Posterior vena cava (tissue), 2 donors: ENCODE measurements at places on chromosomes 16 and 17.
A peak's percentile ranks its signal among the peaks of the same experiment; 100 is the strongest.

- no peak for DNase-seq
Observed at GRCh38 chr16:48611329-48612137, 1.6 kb upstream of the N4BP1 start.

- DNase-seq = no peak
Observed at GRCh38 chr17:7651097-7651664, 455 bp downstream of the ATP1B2 start.

DNA sequence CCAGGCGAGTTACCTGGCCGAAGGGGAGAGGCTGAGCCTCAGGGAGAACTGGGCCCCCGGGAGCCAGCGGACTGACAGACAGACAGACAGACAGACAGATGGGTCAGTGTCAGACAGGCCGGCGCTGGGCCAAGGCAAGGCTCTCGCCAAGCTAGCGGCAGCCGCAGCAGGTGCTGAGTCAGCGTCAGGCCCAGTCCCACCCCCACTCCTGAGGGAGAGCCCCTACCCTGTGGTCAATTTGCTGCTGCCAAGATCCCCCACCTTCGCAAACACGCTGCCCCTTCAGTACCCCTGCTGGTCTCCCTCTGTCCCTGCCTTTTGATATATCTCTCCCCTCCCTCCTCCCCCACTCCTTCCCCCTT lies 1.5 kb downstream of the FGF11 start:
- DNase-seq = no peak

- DNase-seq = no peak
Observed at GRCh38 chr16:60748366-60748765, 1287.9 kb downstream of the CDH8 start.

DNA sequence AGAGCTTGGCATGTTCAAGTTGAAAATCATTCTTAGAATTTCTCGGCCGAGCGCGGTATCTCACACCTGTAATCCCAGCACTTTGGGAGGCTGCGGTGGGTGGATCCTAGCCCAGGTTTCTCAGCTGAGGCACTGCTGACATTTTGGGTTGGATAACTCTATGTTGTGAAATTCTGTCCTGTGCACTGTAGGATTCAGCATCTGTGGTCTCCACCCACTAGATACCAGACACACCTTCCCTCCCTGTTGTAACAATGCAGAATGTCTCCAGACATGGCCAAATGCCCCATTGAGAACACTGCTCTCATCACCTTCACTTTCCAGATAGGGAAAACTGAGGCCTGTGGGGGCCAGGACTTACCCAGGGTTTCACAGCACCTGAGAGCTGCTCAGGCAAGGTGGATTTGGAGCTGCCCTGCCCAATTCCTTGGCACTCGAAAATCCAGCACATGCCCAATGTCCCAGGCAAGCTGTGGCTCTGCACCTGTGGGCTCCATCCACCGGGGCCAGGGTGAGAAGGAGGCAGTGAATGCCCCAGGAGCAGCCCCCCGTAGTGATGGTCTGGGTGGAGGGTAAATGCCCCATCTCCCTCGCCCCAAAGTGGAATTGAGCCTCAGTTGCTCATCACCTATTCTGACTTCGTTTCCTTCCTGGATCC lies 20.2 kb upstream of the TVP23A start:
- no peak for DNase-seq

DNA sequence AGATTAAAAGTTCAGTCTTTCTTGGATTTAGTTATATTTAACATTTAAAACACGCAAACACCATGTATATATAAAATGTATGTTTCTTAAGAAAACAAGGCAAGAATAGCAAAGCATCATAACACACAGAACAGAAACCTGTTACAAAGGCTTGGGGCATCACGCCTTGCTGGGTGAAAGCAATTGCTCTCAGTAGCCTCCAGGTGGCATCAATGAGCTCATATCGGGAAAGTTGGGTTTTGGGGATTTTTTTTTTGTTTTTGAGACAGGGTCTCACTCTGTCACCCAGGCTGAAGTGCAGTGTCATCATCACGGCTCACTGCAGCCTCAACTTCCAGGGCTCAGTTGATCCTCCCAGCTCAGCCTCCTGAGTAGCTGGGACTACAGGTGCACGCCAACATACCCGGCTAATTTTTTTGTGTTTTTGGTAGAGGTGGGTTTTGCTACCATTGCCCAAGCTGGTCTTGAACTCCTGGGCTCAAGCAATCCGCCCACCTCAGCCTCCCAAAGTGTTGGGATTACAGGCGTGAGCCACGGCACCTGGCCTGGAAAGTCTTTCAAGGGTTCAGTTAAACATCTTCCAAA lies 56.9 kb downstream of the CYB5D2 start:
- DNase-seq = no peak

DNA sequence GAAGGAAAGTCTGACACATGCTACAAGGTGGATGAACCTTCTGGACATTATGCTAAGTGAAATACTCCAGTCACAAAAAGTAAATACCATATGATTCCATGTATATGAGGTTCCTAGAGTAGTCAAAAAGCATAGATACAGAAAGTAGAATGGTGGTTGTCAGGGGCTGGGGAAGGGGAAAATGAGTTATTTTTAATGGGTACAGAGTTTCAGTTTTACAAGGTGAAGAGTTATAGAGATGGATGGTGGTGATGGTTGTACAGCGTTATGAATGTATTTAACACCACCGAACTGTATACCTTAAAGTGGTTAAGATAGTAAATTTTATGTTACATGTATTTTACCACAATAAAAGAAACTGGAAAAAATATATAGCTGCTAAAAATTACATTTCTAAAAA lies 17.9 kb downstream of the RAD51D start:
- DNase-seq = no peak

DNA sequence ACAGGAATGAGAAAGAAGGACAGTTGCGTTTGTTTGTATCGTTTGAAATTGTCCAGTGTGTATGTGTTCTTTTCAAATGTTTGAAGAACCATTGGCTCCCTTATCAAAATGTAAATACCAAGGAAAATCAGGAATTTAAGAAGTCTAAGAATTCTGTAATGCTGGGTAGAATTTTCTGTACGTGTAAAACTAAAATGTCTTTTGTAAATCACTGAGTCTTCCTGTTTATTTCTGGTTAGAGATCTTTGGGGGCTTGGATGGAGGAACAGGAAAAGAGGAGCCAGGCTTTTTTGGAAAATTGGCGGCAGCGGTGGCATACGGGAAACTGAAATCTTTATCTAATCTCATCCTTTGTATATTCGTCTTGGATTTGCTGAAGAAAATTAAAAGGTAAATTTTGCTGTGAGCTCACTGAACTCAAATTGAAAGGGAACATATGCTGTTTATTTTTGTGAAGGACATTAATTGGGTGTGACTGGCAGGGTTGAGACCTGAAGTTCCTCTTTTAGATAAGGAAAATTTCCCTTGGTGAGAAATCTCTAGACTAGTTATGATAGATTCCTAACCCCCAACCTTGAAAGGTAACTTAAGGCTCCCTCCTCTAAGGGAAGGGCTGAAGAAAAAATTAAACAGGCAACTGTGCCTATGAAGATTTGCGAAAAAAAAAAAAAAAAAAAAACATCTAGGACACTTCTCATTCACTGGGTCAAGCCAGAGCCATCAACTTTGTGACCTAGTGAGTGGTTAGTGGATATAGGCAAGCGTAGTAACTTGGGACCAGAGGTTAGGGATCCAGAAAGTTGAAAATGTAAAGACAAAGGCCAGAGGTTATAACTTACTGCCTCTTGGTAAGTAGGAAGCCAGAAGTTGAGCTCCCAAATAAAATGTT lies 10.8 kb downstream of the TAT start:
- DNase-seq = no peak

DNA sequence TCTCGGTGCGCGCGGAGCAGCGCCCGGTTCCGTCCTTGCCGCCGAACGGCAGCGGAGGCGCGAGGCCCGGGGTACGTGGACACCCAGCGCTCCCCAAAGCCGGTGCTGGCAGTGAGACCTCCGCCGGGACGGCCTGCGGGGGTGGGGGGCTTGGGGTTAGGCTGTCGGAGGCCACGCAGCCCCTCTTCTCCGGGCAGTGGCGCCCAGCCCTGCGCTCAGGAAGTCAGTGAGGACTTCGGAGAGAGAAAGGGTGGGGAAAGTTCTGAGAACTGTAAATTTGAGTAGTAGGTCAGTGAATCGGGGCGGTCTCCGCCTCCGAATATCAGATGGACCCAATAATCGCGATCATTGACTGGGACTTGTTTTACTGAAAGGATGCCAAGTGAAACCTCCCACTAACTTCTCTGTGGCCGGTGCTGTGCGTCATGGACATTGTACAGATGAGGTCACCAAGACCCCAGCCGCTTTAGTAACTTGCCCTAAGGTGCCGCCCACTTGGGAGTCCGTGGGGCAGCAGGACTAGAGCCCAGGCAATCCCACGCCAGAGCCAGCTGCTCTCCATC lies 468 bp downstream of the IL4R start:
- DNase-seq = peak; percentile 93

DNA sequence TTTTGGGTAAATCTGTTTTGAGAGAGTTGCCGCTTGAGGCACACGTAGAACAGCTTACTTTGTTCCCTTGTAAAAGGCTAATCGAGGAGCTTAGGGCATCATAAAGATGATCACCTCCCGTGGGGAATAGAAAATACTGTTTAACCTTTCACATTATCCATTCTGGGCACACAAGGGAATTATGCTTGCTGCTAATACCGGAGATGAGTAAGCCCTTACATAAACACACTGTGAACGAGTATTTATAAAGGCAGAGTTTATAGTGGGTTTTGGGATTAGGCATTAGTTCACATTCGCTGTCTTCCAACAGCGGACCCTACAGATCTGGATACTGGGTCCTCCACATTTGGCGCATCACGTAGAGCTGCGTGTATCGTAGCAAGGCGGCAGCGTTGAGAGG lies 51.2 kb upstream of the CNTNAP4 start:
- no peak for DNase-seq

GRCh38 chr16:74033441-74033995 lies 263.1 kb upstream of the PSMD7 start:
- no peak for DNase-seq

DNA sequence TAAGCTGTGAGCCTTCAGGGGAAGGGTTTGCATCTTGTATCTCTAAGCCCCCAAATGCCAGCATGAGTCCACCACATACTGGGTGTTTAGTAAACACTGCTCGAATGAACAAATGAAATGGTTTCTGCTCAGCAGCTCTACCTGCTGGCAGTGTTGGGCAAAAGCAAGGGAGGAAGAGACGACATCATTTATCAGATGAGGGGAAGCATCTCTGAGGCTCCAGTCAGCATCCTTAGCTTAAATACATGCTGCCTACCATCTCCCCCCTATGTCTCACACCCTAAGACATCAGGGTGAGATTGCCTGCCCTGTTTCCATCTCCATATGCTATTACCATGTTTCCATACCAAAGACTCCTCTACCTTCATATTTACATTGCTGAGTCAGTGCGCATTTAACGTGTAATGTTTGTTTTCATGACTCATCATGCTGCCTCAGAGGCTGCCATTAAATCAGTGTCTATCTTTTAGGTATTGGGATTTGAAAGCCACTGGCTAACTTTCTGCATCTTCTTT lies 379.8 kb downstream of the UTP18 start:
- DNase-seq = no peak

- DNase-seq = no peak
Observed at GRCh38 chr16:23869052-23869451, 33.3 kb downstream of the PRKCB start.

DNA sequence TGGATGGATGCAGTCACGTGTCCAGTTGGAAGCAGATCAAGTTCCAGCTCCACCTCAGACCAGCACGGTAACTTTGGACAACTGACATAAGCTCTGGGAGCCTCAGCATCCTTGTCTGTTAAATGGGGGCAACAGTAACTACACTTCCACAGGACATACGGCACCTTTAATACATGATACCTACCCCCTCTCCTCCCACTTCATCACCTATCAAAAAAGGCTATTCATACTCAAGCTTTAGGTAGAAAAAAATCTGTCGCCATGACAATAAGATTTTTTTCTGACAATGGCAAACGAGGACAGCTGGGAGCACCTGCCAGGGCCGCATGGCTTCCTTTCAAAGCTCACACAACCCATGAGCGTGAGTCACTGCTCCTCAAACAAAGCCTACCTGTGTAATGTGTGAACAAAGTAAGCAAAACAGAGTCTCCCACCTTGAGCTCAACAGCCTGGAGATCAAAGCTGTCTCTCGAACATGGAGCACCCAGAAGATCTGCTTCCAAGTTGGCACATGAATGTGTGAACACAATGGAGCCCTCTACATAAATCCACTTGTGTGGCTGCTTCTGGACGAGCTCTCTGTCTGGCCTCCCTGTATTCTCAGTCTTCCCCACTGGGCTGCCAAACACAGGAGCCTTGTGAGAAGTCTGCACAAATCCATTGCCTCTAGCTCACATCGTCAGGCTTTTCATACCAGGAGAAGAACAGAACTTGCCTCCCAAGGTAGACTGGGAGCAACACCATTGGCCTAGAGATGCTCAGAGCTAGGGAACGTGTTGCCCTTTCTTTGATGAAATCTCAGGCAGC lies 459.7 kb downstream of the SOX9 start:
- no peak for DNase-seq

DNA sequence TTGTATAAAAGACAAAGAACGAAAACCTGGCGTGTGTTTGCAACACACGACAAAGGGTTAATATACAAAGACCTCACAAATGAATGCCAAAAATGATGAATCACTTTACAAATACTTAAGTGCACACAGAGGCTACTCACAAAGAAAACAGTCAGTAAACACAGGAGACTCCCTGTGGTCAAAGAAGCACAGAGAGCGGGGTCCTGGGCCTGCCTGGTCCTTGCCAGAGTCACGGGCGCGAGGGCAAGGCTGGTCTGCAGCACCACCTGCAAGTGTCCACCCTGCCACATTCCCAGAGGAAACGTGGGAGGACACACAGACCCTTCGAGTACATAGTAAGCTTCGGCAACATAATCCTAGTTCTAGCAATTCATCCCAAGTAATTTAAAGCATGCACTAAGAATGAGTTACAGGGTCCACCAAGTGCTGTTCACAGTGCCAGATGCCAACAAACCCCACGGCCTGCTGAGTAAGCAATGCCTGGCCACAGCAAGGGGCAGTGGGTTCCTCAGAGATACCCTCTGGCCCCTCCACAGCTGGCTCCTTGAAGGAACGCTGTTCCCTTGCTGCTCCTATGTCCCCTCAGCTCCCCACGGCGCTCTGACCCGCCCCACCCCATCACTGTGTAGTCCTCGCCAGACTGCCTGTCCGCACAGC lies 24.6 kb upstream of the FAAP100 start:
- DNase-seq = no peak

DNA sequence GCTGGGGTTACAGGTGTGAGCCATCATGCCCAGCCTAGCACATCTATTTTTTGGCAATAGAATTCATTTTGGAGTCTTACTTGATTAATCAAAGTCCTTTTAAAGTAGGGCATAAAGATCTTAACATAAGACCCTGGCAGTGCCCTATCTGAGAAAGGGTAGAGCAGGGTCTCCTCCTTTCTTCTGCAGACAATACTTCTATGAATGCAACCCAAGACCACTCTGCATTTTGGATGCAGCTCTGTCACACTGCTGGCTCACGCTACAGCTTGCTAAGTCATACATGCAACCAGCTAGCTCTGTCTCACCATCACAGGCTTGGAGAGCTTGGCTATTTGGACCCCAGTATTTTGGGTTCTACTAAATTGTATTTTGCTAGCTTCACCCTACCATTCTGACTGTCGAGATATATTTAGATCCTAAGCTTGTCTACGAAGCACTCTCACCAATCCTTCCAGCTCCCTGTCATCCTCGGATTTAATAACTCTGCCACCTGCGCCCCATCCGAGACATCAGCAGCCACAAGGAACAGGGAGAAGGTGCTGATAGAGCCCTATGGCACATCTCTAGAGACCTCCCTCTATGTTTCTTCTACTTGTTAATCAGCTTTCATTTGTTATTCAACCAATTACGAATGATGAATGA lies 45.1 kb downstream of the RBFOX3 start:
- peak; percentile 50 for DNase-seq
